ENCODE measurements at places on chromosomes 7 and 10.

- no peak for DNase-seq
These were observed 11.5 kb downstream of the LIPJ start for GRCh38 chr10:88598055-88598454.

- DNase-seq = peak; percentile 94
These were observed at the start of gene MAP3K8 for GRCh38 chr10:30433730-30434272. MAP3K8 (plus strand) TSS chr10:30434184; CDS start chr10:30438939, 4,755 bp downstream.

- no peak for DNase-seq
These were observed 227.0 kb downstream of the SORCS3 start for GRCh38 chr10:104867966-104868598.

DNA sequence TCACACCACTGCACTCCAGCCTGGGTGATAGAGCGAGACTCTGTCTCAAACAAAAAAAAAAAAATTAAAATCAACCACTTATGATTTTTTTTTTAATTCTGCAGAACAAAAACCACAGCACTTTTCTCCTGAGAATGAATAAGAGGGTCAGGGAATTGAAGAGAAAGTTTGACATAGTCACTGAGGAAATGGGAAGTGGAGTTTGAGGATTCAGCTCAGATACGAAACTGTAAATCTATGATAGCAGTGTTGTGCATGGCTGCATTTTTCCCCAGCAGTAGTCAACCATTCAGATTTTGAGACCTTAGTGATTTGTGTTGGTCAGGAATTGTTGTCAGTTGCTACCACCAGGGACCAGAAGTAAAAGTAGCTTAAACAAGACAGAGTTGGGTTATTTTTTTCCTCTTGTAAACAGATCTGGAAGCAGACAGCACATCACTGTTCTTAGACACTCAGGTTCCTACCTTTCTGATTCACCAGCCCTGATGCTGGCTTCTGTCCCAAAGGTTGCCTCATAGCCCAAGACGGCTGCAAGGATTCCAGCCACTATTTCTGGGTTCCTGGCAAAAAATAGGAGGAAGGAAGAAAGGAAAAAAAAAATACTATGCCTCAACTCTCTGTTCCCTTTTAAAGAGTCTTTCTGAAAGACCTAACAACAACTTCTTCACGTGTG, 20.1 kb downstream of the PILRA start:
- no peak for DNase-seq

DNA sequence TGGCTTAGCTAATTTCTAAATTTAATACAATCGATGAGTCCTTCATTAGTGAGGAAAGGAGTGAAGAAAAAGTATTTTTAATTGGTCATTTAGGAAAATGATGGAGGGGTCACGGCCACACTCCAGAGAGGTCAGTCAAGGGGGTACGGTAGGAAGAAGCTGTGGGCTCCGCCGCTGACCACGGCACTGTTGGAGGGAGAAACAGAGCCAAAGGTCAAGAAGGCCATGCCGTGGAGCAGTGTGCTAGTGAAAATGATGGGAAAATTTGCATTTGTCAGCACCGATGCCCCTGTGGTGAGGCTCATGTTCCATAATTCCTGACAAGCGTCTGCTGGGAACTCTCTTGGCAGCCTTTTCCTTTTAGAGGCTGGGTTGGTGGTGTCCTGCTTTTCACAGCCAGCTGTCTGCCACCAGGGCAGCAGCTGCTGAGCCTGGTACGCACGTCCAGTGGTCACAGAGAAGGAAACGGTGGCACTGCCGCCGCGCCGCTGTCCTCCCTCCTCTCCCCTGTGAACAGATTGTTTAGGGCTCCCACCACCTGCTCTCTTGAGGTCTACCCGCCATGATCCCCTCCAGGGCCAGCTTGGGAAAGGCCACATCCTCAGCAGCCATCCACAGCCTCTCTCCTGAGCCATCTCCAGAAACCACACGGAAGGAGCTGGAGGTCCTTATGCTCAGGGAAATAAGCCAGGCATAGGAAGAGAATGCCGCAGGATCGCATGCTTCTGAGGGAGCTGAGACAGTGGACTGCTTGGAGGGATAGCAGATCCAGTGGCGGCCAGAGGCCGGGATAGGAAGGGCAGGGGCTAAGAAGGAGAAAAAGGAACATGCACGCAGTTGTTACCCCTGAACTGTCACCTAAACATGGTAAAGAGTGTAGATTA, 263.7 kb upstream of the PPP2R2D start:
- DNase-seq = no peak

GRCh38 chr7:82669141-82669540, 225.6 kb upstream of the CACNA2D1 start:
- DNase-seq = no peak

- DNase-seq = no peak
These were observed 77.7 kb downstream of the CELF2 start for GRCh38 chr10:11095374-11095801.

DNA sequence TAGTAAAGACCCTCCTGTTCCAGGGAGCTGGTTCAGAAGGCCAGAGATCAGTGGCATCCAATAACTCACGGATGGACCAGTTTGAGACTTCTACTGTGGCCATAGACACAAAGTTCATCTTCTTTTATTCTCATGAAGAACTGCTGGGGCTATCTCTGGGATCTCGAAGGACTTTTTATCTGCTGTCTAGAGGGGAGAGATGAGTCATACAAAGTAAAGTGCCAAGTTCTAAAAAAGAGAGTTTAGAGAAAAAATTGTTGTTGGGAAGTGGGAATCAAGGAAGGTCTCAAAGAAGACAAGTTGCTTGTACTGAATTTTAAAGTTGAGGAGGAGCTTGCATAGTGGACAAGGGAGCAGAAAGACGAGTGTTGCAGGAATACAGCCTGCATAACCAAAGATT, 8.0 kb upstream of the FAM221A start:
- DNase-seq = no peak

DNA sequence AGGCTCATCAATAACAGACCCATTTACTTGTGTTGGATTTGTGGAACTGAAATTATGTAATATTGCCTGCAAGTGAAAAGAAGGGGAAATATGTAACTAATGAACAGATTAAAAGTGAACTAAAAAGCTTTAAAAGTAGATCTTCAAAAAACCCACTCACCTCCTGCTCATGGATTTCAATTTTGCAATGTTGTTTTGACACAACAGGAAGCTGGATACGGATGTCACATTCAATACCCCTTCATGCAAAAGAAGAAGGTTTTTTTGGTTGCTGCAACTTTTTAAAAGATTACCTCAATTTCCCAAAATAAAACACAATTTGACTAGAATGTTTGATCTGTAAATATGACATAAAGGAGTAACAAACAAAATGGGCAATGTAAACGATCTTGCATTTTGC, 3.3 kb downstream of the MKI67 start:
- DNase-seq = no peak

DNA sequence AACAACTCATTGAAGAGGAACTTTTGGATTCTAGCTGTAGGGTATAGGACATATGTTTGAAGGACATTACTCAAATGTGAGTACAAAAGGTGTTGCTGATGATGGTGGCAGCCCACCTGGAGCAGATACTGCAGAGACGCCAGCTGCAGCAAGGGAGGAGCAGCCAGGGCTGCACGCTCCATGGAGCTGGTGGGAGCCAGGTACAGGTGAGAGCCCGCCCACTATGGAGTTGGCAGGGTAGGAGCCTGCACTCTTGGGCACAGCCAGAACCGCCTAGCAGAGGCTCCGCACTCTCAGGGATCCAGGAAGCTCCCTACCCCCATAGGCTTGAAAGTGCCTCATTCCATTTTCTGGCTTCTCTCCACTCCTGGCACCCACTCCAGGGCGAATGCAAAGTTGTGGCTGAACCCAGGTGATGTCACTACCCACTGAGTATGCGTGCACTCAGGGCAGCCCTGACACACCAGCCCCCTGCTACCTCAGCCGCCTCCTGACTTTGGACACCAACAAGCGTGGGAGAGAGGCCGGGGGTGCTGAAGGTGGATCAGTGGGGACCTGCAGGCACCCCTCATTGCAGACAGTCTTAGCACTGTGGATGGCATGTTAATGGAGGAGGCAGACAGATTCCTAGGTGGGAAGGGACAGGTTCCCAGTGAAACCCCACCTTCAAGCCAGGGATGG, 761.1 kb downstream of the IPMK start:
- no peak for DNase-seq

- DNase-seq = no peak
These were observed 503 bp downstream of the CROT start for GRCh38 chr7:87345962-87346371.

DNA sequence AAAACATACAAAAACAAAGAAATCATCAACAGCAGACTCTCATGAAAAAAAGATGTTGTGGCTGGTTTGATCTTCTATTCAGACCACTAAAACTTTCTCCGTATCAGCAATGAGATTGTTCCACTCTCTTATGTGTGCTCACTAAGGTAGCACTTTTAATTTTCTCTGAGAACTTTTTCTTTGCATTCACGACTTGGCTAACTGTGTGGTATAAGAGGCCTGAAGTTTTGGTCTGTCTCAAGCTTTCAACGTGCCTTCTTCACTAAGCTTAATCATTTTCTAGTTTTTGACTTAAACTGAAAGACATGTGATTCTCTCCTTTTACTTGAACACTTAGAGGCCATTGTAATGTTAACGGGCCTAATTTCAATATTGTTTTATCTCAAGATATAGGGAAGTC, 1231.6 kb downstream of the SORCS3 start:
- DNase-seq = no peak

DNA sequence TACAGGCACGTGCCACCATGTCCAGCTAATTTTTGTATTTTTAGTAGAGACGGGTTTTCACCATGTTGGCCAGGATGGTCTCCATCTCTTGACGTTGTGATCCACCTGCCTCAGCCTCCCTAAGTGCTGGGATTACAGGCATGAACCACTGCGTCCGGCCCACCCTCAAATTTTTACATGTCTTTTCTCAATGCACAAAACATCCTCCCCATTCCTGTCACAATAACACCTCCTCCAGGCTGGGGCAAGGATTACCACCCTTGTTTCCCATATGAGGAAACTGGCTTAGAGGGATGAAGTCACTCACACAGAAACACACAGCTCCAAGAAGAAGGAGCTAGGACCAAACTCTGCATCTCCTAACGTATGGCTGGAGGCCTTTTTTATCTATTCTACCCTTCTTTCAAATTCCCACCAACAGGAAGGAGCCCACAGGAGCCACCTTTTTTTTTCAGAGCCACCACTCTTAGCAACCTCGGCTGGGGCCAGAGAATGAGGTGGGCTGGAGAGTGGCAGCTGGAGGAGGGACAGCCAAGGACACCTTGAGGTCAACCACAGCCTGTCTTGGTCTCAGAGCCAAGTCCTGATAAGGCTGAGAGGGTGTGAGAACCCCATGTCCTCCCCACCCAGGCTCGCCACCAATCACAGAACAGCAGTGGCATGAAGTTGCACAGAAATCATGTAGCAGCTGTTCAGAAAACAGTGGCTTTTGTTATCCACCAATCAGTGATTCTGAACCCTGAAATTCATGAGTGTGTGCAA, 113.1 kb upstream of the PDLIM1 start:
- DNase-seq = no peak

DNA sequence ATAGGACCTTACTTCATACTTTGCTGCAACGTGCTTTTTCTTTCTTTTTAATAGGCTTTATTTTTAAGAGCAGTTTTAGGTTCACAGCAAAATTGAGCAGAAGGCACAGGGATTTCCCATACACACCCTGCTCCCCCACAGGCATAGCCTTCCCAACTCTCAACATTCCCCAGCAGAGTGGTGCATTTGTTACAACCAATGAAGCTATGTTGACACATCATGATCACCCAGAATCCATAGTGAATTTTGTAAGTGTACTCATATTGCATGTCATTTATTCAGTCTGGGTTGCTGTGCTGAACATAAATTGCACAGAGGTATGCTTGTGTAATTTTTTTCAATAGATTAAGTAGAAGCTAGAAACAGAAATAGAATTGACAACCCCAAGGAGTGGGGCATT, 327.3 kb downstream of the INHBA start:
- DNase-seq = no peak

DNA sequence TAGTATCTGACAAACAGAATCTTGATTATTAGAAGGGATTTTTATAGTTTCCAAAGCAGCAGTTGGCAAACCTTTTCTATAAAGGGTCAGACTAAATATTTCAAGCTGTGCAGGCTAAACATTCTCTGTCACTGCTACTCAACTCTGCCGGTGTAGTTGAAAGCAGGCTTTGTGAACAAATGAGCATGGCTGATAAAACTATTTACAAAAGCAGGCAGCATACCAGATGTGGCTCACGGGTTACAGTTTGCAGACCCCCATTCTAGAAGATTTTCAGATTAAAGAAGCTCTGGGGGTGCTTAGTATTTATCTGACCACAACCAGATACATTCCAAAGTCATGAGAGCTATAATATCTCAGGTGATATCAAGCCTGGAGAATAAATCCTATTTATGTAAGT, 1017.5 kb downstream of the SORCS1 start:
- DNase-seq = no peak

DNA sequence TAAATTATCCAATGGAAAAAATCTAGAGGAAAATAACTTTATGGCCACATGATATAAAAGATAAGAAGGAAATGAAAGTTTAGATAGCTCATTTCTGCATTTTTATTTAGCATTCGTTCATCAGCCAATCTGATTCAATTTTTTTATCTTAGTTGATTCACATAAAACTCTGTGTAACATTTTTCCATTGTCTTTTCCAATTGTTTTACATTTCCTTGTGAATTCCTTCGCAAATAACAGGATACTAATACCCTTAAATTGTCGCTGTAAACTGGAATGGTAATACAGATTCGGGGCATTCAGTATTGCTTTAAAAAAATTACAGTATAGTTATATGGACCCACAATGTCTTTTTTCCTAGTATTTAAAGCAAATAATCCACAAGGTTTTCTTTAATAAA, 136.4 kb downstream of the CUBN start:
- DNase-seq = peak; percentile 78

DNA sequence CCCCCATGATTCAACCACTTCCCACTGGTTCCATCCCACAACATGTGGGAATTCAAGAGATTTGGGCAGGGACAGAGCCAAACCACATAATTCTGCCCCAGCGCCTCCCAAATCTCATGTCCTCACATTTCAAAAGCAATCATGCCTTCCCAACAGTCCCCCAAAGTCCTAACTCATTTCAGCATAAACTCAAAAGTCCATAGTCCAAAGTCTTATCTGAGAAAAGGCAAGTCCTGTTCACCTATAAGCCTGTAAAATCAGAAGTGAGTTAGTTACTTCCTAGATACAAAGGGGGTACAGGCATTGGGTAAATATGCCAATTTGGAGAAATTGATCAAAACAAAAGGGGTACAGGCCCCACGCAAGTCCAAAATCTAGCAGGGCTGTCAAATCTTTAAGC, 272.9 kb downstream of the MAGI2 start:
- no peak for DNase-seq

DNA sequence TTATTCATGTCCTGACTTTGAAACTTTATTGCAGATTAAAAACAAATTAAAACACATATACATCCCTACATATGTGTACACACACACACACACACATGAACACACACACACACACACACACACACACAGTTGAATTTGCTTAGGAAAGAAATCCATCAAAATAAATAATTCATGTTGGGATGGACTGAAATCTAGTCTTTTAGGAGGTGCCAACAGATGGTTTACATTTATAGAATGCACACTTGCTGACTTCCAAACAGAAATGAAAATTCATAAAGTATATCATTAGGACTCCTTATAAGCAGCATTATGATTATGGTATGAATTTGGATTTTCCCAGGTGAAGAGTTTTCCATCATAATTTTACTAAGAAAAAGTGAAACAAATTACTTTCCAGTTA, 270.5 kb upstream of the ETV1 start:
- DNase-seq = no peak

GRCh38 chr10:21285742-21286331, 239.6 kb downstream of the SKIDA1 start:
- DNase-seq = peak; percentile 48

GRCh38 chr7:17320657-17321056, 22.2 kb downstream of the AHR start:
- peak; percentile 35 for DNase-seq

All from dermis blood vessel endothelial cell (primary cell).